Activated CD4-positive, alpha-beta memory T cell treated with anti-CD3 and anti-CD28 coated beads, Interleukin-2, amount 10 ng/mL, durations not matched to agents 7 days and 5 days (primary cell): ENCODE measurements at places on chromosomes 12 and 14.

DNA sequence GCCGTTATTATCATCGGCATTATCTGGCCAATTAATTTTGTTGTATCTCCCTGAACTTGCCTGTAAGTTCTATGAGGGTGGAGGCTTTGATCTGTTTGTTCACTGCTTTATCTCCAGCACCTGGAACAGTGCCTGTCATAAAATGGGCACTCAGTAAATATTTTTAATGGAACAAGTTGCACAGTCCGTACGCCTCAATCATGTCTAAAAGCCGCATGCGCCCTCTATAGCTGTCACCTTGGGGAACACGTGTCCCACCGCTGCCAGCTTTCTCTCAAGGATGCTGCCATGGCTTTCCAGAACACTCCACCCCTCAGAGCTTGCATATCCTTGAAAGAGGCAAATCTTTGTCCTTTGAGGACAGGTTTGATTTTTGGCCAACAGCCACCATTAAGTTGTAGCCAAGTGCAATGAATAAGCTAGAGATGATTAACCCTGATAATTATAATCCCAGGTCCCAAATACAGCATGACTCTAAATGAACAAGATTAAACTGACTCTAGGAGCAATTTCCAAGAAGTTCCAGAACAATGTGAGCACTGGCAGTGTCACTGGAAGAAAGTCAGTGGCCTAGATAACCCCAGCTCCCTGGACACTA lies 55.1 kb downstream of the ERH start:
- DNase-seq = no peak

- DNase-seq = no peak
Observed at GRCh38 chr14:34018125-34018524, 67.3 kb upstream of the EGLN3 start.

DNA sequence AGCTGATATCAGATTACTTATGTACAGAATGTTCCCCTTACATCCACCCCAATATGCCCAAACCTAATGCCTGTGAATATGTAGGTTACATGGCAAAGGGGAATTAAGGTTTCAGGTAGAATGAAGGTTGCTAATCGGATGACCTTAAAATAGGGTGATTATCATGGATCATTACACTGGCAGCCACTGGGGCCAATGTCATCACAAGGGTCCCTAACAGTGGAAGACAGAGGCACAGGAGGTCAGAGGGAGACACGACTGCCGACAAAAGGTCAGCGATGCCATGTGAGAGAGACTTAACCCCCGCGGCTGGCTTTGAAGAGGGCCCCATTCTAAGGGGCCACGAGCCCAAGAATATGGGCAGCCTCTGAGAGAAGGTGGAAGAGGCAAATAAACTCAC lies 106.8 kb upstream of the EVL start:
- no peak for DNase-seq

GRCh38 chr14:79658221-79658620 lies 553.1 kb downstream of the DIO2 start:
- DNase-seq = no peak

- no peak for DNase-seq
Observed at GRCh38 chr12:100229036-100229635, 28.5 kb downstream of the ACTR6 start.

DNA sequence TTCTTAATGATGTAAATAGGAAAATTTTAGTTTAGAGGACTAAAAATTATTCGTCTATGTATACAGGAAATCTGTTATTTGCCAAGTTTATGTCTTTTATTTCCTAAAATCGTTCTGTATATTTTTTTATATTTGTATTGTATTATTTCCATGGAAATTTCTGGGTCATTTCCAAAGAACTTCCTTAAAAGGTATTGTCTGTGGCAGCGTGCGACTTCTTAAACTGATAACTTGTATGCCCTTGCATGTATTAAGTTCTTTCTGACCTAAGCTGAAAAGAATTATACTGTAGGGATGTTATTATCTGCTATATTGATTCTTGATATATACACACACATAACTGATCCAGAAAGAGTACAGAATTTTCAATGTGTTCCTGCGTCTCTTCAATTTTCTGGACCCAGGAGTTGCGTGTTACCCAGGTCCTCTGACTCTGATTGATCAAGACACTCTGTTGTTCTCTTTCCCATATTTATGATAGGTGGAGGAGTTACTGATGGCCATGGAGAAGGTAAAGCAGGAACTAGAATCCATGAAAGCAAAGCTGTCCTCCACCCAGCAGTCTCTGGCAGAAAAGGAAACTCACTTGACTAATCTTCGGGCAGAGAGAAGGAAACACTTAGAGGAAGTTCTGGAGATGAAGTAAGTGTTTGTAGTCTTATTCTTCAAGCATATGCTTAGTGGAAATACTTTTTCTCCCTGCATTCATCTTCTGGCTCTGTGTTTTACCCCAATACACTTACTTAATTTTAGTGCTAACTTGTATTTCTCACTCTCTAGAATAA lies 298.5 kb downstream of the ERC1 start:
- DNase-seq = no peak

DNA sequence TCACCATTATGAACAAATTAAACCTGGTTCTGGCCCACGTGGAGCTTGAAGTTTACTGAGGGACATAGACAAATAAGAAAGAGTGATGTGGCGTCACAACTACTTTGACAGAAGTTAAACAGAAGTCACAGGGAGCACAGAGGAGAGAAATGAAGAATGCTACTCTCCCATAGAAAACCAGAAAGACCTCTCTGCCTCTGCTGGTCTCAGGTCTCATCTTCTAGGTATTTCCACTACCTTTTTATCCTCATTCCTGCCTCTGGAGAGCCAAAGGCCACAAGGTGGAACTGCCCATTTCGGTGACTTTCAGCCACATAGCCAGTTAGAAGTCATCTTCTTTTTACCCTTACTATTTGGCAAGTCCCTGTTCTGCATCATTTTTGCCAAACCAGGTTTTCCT lies 170.5 kb downstream of the CAND1 start:
- no peak for DNase-seq

GRCh38 chr14:94472842-94473241 lies 3.2 kb downstream of the SERPINA9 start:
- DNase-seq = no peak

DNA sequence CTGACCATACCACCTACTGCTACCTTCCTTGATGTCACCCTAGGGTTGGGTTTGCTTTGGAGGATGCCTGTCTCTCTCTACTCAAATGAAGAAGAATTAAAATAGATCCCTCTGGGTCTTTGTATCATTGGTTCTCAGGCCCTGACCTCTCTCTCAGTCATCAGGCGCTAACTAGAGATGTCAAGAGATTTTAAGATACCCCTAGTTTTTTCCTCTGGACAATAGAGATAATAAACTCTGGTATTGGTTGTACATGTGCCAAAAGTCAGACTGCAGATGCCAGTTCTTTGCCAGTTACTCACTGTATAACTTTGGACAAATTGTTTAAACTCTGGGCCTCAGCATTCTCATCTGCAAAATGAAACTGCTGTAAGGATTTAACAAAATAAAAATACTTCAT lies 31.5 kb downstream of the ITPR2 start:
- DNase-seq = no peak

DNA sequence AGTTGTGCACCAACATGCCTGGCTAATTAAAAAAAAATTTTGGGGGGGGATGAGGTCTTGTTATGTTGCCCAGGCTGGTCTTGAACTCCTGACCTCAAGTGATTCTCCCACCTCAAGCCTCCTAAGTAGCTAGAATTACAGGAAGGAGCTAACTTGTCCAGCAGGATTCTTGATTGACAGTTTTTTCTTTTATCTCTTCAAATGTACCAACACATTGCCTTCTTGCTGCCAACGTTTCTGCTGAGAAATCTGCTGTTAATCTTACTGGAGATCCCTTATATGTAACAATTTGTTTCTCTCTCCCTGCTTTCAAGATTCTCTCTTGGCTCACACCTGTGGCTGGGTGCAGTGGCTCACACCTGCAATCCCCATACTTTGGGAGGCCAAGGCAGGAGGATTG lies 22.4 kb upstream of the MARK3 start:
- DNase-seq = no peak

DNA sequence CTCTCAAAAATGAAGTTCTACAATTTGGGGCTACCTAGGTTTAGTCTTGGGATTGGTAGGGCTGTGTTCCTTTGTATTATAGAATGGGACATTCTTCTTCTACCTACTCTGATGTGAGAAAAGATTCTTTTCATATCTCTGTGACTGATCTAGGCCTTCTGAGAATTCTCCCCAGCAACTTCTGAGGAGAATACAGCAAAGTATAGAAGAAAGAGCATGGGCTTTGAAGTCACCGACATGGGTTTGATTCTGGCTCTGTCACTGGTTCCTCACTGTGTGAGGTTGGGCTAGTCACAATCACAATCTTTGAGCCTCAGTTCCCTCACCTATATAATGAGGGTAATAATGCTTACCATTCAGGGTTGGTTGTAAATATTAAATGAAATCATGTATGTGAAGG lies 5.0 kb downstream of the ATN1 start:
- no peak for DNase-seq

DNA sequence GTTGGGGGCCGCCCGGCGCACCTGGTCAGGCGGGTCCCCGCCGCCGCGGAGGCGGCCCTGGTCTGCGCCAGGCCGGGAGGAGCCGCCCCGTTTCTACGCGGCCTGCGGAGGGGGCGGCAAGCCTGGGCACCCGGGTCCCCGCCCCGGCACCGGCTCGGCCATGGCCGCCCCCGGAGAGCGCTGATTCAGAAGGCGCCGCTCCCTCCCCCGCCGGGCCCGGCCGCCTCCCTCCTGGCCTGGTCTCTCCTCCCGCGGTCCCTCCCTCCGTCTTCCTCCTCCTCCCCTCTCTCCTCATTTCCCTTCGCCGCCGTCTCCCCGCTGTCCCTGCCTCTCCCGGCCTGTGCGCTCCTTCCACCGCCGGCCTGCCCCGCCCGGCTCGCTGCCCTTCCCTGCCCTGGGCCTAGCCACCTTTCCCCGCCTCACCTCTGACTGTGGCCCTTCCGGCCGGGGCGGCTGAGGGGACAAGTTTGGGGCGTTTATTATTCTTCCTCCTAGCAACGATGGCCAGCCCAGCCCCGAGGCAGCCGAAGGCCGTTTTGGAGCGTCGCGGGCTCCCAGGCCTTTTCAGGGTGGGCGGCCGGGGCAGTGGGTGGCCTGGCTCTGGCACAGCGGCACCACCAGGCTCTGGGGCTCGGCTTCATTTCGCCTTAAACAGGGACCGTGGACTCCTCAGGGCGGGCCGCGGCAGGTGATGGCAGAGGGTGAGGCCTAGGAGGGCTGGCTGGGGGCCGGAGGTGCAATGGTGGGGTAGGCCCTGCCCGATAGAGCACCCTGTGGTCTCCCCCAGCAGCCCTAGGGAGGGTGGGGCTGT lies 768 bp downstream of the CEP170B start:
- peak; percentile 36 for DNase-seq

DNA sequence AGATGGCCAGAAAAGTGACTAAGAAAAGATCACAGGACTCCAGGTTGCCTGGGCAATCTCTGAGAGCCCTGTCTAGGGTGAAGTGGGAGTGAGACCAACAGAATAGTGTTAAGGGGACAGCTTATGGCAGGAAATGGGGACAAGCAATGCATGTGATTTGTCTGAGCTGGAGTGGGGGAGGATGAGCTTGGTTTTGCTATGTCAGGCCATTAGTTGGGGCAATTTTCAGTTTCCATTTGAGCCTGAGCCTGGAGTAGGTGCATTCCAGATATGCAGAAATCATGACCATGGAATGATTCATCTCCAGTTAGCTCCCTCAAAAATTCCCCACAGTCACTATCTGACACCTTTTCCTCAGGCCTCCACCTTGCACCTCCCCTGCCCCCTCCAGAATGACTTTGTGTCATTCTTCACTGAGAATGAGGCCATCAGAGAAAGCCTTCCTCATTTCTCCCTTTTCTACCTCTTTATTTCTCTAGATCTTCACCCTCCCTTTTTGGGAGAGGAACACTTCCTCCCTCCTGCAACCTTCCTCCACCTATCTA lies 150.9 kb upstream of the PLEKHG7 start:
- DNase-seq = no peak

DNA sequence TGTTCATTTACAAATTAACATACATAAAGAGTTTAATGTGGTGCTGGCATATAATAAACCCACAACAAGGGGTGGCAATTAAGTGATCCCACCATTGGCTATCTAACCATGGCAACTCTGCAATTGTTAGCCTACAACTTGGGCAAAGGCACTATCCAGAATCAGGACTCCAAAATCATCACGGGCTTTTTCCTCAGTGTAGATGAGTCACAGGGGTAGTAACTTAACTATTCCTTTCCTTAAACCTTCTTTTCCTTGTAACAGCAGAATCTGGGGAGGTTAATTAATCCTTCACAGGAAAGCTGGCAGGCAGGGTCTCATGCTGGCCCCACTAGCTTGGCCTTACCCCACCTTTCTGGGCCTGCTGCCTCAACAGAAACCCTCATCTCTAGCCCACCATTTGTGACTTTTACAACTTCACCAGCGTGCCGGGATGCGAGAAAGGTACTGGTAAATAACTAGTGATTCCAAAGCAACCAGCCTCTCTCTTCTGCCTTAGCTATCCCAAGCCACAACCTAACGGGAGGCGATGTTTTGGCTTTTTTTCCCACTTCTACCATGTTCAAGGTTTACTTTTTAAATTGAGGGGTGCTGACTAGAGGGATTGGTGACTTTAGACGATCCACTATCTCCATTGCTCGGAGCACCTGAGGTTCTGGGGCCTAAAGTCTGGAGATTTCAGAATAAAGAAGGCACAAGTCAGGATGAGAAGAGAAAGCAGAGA lies 744 bp downstream of the ATP5MC2 start:
- no peak for DNase-seq

DNA sequence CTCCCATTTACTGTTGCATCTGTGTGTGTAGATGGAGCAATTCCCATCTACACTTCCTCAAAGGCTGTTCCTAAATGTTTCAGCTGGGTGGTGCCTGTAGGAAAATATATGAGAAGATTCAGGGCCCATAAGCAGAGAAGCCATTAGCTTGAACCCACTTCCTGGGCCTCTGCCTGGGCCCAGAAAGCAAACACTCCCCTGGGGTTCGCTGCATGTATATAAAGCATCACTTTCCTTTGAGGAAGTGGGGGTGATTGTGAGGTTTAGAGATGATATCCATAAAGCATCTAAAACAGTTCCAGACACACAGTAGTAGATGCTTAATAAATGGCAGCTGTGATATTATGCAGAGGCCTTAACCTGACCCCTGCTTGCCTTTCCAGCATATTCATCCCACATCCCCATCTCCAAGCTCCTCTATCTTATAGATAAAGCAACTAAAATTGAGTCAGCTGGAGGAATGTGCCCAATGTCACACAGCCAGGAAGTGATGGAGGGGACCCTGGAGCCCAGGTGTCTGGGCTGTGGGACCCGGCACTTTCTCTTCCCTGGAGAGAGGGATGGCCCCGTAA lies 280.0 kb upstream of the CRY1 start:
- DNase-seq = peak; percentile 49

- DNase-seq = no peak
Observed at GRCh38 chr14:103449634-103450161, 64.5 kb downstream of the MARK3 start.

GRCh38 chr12:43009846-43010240 lies 420.3 kb upstream of the PRICKLE1 start:
- DNase-seq = no peak

- no peak for DNase-seq
Observed at GRCh38 chr14:92494512-92494911, 19.1 kb upstream of the RIN3 start.

DNA sequence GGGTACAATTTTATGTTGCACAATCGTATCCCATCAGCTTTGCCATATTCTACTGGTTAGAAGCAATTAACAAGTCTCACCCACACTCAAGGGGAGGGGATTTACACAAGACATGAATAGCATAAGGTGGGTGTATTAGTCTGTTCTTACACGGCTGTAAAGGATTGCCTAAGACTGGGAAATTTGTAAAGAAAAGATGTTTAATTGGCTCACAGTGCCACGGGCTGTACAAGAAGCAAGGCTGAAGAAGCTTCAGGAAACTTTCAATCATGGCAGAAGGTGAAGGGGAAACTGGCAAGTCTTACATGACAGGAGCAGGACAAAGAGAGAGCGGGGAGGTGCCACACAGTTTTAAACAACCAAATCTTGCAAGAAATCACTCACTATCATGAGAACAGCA lies 231.8 kb upstream of the AMIGO2 start:
- DNase-seq = no peak
